Activated CD8-positive, alpha-beta T cell treated with anti-CD3 and anti-CD28 coated beads, Interleukin-2, amount 10 ng/mL, durations not matched to agents 7 days and 5 days (primary cell): ENCODE measurements at places on chromosomes 12 and 14. TPM values are rescaled to one million over a fixed set of nuclear protein-coding genes. Genes with fewer than 3 reads are reported as not detected.
A peak's percentile ranks its signal among the peaks of the same experiment; 100 is the strongest.

The BCL7A gene
- total RNA-seq: 6.2 TPM

GRCh38 chr12:92158796-92159439 is 13.3 kb upstream of the BTG1 start:
- H3K27me3 ChIP-seq: no peaks in the 10 kb centered on the region
- peaks cover 14% of the 10 kb centered on the region for H3K36me3 ChIP-seq
- H3K4me3 ChIP-seq: peak overlapping the region; percentile 15

DNA sequence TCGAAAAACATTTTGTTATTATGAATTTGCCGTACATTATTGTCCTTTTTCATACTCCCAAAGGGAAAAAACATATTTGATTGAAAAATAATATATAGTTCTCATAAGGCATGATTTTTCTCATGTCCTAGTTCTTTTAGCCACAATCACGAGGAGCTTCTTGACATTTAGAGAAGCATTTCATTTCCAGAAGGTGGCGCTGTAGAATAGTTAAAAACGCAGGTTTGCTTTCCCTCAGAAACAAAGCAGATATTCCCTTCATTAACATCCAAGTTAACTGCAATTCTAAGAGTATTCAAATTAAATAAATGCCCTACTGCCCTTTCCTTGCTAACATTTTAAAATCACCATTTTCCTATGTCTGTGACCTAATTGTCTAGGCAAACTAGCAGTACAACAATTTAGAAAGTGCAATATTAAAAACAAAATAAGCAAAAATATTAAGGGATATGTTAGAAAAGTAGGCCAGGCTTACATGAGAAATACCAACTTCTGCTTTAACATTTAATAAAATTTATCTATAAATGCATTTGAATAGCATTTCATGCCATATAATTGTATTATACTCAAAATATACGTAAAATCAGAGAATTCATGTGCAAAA is 10.9 kb upstream of the PIK3C2G start:
- no peaks in the 10 kb centered on the region for H3K36me3 ChIP-seq
- H3K4me1 ChIP-seq: no peaks in the 10 kb centered on the region
- no peak for DNase-seq
- no peaks in the 10 kb centered on the region for H3K27me3 ChIP-seq
- H3K4me3 ChIP-seq: no peak overlapping the region

DNA sequence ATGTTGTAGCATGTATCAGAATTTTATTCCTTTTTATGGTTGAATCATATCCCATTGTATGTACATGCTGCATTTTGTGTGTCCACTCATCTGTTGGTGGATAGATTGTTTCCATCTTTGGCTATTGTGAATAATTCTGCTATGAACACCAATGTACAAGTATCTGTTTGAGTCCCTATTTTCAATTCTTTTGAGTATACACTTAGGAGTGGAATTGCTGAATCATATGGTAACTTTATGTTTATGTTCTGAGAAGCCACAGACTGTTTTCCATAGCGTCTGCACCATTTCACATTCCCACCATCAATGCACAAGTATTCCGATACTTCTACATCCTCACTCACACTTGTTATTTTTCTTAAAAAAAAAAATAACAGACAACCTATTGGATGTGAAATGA is 91.5 kb downstream of the ARF6 start:
- H3K4me3 ChIP-seq: no peak overlapping the region
- DNase-seq: no peak
- H3K4me1 ChIP-seq: peaks cover 29% of the 10 kb centered on the region
- no peaks in the 10 kb centered on the region for H3K27me3 ChIP-seq

The NDRG2 gene
- 6.2 TPM for total RNA-seq

DNA sequence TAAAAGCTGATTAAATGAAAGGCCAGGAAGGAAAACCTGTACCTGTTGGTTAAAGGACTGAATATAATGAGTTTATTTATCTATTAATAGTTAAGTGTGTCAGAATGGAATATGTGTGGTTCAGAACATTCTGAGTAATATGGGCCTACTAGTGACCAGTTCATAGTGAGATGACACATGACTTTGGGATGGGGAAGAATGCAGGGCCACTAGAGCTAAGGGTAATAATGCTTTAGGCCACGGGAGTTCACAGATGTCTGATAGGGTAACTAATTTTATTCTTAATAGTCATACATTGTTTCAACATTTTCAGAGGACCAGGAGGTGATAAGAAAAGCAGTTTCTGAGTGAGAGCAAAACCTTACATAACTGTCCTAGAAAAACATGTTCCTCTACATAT is 247.8 kb upstream of the OR4E1 start:
- H3K4me3 ChIP-seq: no peak overlapping the region
- no peak for DNase-seq
- peaks cover 33% of the 10 kb centered on the region for H3K36me3 ChIP-seq
- H3K27me3 ChIP-seq: no peaks in the 10 kb centered on the region

DNA sequence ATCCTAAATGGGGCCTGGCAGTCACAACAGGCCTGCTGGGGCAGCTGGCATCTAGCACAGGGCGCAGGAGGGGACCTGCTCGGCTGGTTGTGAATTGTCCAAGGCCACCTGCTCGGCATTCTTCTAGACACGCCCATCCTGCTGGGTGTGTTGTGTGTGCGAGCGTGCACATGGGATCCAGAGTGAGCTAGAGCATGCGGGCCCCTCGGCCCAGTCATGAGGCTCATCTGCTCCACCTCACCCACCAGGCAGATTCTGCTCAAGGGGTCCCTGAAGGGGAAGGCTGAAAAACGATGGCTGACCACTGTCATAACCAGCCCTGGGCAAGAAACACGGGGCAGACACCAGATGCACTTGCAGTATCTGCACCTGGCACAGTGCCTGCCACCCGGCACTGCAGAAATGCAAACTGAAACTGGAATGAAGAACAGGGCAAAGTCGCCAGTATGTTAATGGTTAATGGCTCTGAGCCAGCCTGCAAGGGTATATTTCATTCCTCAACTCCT is 31.8 kb downstream of the MAX start:
- H3K4me1 ChIP-seq: peaks cover 14% of the 10 kb centered on the region
- no peak overlapping the region for H3K4me3 ChIP-seq
- no peaks in the 10 kb centered on the region for H3K27me3 ChIP-seq
- DNase-seq: no peak
- H3K27ac ChIP-seq: no peak overlapping the region
- H3K36me3 ChIP-seq: peaks cover 42% of the 10 kb centered on the region

The NAV3 gene
- not detected for total RNA-seq

DNA sequence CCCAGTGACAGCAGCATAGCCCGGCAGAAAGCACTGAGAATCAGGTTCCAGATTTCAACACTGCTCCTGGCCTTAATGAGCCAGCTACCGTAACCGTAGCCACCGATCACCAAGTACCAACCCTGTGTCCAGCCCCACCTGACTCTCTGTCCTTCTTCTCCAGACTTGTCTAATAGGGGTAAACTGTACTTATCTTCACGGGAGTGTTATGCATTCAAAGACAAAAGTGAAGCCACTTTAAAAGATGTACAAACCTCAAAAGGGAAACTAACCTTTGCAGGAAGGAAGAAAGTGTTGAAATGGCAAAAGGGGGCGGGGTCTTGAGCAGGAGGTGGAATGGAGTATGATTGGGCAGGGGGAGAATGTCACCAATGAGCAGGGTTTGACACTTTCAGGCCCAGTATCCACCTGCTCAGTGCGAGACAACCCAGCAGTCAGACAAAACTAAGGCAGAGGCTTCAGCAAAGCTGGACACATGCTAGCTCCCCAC is 226.1 kb downstream of the CHST11 start:
- H3K36me3 ChIP-seq: peaks cover 41% of the 10 kb centered on the region
- peak overlapping the region; percentile 86 for H3K27ac ChIP-seq
- H3K4me3 ChIP-seq: peak overlapping the region; percentile 72
- H3K4me1 ChIP-seq: peaks cover 97% of the 10 kb centered on the region

GRCh38 chr12:122082621-122083356 is 4.2 kb downstream of the MLXIP start:
- peaks cover 62% of the 10 kb centered on the region for H3K36me3 ChIP-seq
- no peaks in the 10 kb centered on the region for H3K27me3 ChIP-seq
- peaks cover 76% of the 10 kb centered on the region for H3K4me1 ChIP-seq
- H3K27ac ChIP-seq: peak overlapping the region; percentile 86

DNA sequence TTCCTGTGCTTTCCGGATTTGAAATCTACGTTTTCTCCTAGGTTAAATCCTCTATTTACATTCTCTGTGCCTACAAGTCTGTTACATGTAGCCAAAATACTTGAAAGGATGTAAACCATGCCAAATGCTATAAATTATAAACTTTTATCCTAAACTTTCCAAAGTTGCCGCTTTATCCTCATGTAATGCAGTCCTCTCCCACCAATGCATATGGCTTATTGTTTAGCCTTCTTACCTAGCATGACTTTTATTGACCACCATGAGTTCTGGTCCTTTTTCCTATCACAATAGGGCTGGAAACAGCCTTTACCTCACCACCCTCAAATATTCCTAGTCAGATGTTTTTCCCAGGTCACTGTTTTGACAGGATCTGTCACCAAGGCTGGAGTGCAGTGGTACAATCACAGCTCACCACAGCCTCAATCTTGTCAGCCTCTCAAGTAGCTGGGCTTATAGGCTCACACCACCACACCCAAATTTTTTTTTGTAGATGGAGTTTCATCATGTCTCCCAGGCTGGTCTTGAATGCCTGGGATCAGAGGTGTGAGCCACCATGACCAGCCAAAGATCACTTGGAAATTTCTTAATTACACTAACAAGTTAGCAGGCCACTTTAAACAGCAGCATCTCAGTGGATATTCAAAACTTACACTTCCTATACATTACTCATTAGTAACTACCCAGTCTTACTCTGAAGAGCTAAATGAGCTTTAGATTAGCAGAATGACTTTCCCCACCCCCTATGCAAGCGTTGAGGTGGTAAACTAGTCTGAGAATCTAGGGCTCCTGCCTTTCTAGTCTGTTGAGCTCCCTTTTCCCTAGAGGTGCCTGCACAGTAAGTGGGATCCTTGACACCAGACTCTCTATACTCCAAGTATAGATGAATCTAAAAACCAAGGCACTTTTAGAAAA is 4.1 kb downstream of the TUBA1B start:
- peaks cover 47% of the 10 kb centered on the region for H3K36me3 ChIP-seq
- H3K4me1 ChIP-seq: peaks cover 34% of the 10 kb centered on the region
- no peaks in the 10 kb centered on the region for H3K27me3 ChIP-seq
- DNase-seq: no peak
- H3K4me3 ChIP-seq: peak overlapping the region; percentile 7

- no peak overlapping the region for H3K4me3 ChIP-seq
- H3K27me3 ChIP-seq: peaks cover 5% of the 10 kb centered on the region
- no peaks in the 10 kb centered on the region for H3K36me3 ChIP-seq
- peak; percentile 69 for DNase-seq
- H3K4me1 ChIP-seq: no peaks in the 10 kb centered on the region
Measured at GRCh38 chr12:66087365-66087943, 43.1 kb downstream of the LLPH start.

- no peak for DNase-seq
- no peaks in the 10 kb centered on the region for H3K27me3 ChIP-seq
- H3K27ac ChIP-seq: no peak overlapping the region
- H3K4me3 ChIP-seq: no peak overlapping the region
Measured at GRCh38 chr14:27881646-27882045, 884.9 kb upstream of the FOXG1 start.

- peaks cover 5% of the 10 kb centered on the region for H3K27me3 ChIP-seq
- DNase-seq: no peak
- H3K36me3 ChIP-seq: no peaks in the 10 kb centered on the region
- H3K4me1 ChIP-seq: no peaks in the 10 kb centered on the region
- H3K27ac ChIP-seq: no peak overlapping the region
Measured at GRCh38 chr12:26857465-26858176, 24.6 kb upstream of the ITPR2 start.

- H3K27me3 ChIP-seq: no peaks in the 10 kb centered on the region
- no peak overlapping the region for H3K4me3 ChIP-seq
- no peak for DNase-seq
- no peaks in the 10 kb centered on the region for H3K36me3 ChIP-seq
- peaks cover 5% of the 10 kb centered on the region for H3K4me1 ChIP-seq
Measured at GRCh38 chr12:50614167-50614759, 109.5 kb downstream of the DIP2B start.

The HOXC5 gene
- not detected for total RNA-seq

GRCh38 chr12:115466076-115466475 is 782.1 kb upstream of the TBX3 start:
- no peaks in the 10 kb centered on the region for H3K27me3 ChIP-seq
- no peak overlapping the region for H3K27ac ChIP-seq
- no peaks in the 10 kb centered on the region for H3K4me1 ChIP-seq
- no peak for DNase-seq
- no peaks in the 10 kb centered on the region for H3K36me3 ChIP-seq

The DEGS2 gene
- total RNA-seq: 0.39 TPM

The SYT10 gene
- total RNA-seq: not detected

- no peak for DNase-seq
- H3K4me1 ChIP-seq: no peaks in the 10 kb centered on the region
- no peaks in the 10 kb centered on the region for H3K27me3 ChIP-seq
- H3K4me3 ChIP-seq: no peak overlapping the region
- no peaks in the 10 kb centered on the region for H3K36me3 ChIP-seq
- no peak overlapping the region for H3K27ac ChIP-seq
Measured at GRCh38 chr12:83866477-83866876, 1046.1 kb downstream of the SLC6A15 start.

DNA sequence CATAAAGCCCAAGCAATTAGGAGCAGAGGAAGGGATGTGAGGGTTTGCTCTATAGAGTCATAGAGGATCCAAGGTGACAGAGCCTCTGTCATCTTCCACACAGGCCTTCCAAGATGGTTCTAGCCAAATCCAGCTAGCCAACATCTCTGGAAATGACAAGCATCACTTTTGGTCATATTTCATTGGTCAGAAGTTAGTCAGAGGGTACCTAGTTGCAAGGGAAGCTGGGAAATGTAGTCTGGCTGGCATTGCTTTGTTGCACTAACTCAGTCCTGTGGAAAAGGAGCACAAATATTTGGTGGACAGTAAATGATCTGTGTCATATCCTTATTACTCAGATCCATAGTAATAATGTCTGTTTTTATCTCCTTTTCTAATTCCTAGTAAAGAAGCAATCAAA is 715.7 kb downstream of the NRXN3 start:
- H3K4me3 ChIP-seq: no peak overlapping the region
- H3K36me3 ChIP-seq: no peaks in the 10 kb centered on the region
- no peak overlapping the region for H3K27ac ChIP-seq
- no peaks in the 10 kb centered on the region for H3K4me1 ChIP-seq
- no peak for DNase-seq

- DNase-seq: no peak
- no peak overlapping the region for H3K4me3 ChIP-seq
- H3K27me3 ChIP-seq: no peaks in the 10 kb centered on the region
- H3K27ac ChIP-seq: no peak overlapping the region
- no peaks in the 10 kb centered on the region for H3K4me1 ChIP-seq
- H3K36me3 ChIP-seq: no peaks in the 10 kb centered on the region
Measured at GRCh38 chr14:33676135-33676566, 274.7 kb downstream of the EGLN3 start.

- no peak for DNase-seq
- H3K36me3 ChIP-seq: no peaks in the 10 kb centered on the region
- no peaks in the 10 kb centered on the region for H3K4me1 ChIP-seq
- no peak overlapping the region for H3K27ac ChIP-seq
Measured at GRCh38 chr14:49418789-49419188, 167.4 kb downstream of the RPS29 start.

The CAPS2 gene
- 4.1 TPM for total RNA-seq

The KERA gene
- not detected for total RNA-seq

- no peak for DNase-seq
- H3K27me3 ChIP-seq: peaks cover 35% of the 10 kb centered on the region
- peaks cover 4% of the 10 kb centered on the region for H3K4me1 ChIP-seq
- H3K36me3 ChIP-seq: no peaks in the 10 kb centered on the region
Measured at GRCh38 chr12:109356577-109356976, 8.9 kb downstream of the MYO1H start.
